ENCODE measurements at places on chromosomes 2 and 18.
A peak's percentile ranks its signal among the peaks of the same experiment; 100 is the strongest.

DNA sequence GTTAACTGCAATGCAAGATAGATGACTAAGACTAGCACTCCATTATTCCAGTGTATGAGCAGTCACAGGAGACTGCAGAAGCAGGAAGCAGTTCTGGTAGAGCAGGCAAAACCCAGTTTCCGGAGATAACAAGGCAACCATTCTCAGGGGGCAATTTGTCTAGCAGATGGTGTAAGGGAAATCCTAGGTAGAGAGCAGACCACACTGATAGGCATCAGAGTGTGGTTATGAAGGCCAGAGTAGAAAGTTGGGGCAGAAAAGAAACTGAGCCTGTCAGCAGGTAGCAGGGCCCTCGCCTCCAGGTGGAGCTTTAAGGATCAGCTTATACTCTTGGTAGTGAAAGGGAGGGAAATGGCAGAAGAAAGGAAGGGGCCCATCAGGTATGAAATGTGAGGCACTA, 164.4 kb downstream of the PDE11A start:
- DNase-seq = no peak

- no peak for DNase-seq
These were observed 543.7 kb downstream of the TRIB2 start for GRCh38 chr2:13260402-13260801.

DNA sequence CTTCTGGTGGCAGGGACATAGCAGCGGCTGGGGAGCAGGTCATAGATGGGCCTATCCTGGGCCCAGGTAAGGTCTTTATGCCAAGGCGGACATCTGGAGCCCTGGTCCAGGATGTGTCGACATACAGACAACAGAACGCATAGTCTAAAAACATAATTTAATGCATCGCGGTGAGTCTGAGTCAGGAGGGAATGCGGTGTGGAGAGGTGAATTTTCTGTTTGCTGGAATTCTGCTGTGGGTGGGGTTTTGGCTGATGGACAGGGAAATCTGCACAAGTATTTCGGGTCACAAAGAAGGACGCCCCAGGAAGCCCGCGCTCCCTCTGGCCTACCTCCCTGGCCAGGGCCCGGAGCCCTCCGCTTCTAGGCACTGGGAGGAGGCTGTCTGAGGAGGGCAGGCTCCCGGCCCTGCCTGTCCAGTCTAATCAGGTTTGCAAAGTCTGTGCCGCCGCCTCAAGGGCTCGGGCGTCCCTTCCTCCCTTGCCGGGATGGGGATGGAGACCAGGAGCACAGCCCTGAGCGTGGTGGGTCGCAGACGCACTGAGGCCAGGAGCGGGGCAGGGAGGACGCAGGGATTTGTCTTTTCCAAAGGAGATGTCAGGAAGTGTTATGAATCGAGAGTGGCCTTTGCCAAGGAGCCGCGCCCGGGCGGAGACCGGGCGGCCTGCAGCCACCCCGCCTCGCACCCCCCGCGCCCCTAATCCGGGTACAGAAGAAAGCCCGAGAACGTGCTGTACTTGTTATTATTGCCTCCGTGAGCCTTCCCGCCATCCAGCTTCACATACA, 2.3 kb downstream of the C1QL2 start:
- no peak for DNase-seq

DNA sequence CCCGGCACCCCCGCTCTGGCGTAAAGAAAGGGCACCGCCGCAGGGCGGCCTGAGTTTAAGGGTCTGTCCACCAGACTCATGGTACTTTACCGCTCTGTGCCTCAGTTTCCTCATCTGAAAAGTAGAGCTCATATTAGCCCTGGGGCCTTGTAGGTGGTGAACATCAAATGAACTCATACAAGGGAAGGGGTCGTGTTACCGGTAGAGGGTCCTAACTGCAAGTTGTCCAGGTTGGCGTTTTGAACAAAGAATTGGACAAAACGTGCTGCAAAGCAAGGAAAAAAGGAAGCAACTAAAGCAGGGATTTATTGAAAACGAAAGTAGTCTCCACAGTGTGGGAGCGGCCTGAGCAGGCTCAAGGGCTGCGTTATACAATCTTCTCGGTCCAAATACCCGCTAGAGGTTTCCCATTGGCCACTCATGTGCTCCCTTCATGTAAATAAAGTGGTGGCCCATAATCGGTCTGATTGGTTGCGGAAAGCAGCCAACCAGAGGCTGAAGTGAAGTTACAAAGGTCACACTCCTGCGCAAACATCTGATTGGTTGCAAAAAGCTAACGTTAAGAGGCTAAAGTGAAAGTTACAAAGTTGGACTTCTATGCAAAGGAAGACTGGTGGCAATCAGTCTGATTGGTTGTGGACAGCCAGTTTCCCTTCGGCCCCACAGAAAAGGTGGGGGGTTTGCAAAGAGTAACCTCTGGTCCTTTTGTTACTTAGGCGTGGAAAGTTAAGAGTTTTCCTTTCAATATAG, 80.7 kb upstream of the LDLRAD4 start:
- DNase-seq = peak; percentile 12

- DNase-seq = no peak
These were observed 753.6 kb downstream of the DCC start for GRCh38 chr18:53093636-53094035.

- no peak for DNase-seq
These were observed 139.4 kb downstream of the WDSUB1 start for GRCh38 chr2:159146996-159147666.

GRCh38 chr18:6561862-6562291, 147.2 kb upstream of the L3MBTL4 start:
- no peak for DNase-seq

GRCh38 chr2:144364944-144365738, 154.8 kb downstream of the ZEB2 start:
- no peak for DNase-seq
